ENCODE measurements at places on chromosomes 7 and 10.

- DNase-seq = no peak
Observed at GRCh38 chr10:120022357-120022756, 129.8 kb downstream of the SEC23IP start.

GRCh38 chr10:97689559-97690020 is 2.5 kb upstream of the AVPI1 start:
- no peak for DNase-seq

GRCh38 chr10:47450442-47450841 is 33.5 kb downstream of the ANXA8 start:
- no peak for DNase-seq

GRCh38 chr10:99775850-99776249 is 6.6 kb upstream of the ABCC2 start:
- no peak for DNase-seq

- DNase-seq = no peak
Observed at GRCh38 chr10:71278691-71279588, 40.1 kb upstream of the SLC29A3 start.

GRCh38 chr7:80635533-80635932 is 2.9 kb upstream of the CD36 start:
- DNase-seq = no peak

DNA sequence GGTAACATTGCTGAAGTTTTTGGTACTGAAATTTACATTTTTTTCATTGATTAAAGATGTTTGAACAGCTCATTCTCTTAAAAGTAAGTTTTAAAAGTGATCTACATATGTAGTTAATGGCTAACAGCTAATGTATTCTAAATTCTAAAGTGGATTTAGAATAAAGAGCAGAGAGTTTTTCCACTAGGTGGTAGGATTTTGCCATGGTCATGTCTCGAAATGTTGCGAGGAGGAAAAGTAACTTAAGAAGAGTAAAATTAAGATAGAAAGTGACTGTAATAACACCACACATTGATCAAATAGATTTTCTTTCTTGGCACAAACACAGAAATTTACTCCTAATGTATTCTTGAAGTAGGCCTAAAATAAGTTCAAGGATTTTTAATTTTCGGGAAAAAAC is 19.8 kb downstream of the LSMEM1 start:
- DNase-seq = no peak

DNA sequence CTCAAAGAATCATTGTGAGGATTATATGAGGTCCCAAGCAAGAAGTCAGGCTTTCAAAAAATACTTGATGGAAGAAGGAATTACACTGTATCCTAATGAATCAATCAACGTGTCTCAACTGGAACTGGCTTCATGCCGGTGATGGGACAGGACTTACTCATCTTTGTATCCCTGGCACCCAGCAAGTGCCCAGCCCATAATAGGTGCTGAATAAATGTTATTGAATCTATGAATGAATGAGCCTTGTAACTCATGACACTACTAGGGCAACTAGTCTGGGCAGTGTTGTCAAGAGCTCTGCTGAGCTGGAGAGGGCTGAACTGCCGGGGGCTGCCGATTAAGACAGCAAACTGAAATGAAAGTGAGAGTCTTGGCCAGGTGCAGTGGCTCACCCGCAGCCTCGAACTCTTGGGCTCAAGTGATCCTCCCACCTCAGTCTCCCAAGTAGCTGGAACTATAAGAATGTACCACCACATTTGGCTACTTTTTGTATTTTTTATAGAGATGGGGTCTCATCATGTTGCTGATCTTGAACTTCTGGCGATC is 87.2 kb upstream of the KIF5B start:
- no peak for DNase-seq

GRCh38 chr7:140475747-140476333 is 3.5 kb downstream of the MKRN1 start:
- no peak for DNase-seq

DNA sequence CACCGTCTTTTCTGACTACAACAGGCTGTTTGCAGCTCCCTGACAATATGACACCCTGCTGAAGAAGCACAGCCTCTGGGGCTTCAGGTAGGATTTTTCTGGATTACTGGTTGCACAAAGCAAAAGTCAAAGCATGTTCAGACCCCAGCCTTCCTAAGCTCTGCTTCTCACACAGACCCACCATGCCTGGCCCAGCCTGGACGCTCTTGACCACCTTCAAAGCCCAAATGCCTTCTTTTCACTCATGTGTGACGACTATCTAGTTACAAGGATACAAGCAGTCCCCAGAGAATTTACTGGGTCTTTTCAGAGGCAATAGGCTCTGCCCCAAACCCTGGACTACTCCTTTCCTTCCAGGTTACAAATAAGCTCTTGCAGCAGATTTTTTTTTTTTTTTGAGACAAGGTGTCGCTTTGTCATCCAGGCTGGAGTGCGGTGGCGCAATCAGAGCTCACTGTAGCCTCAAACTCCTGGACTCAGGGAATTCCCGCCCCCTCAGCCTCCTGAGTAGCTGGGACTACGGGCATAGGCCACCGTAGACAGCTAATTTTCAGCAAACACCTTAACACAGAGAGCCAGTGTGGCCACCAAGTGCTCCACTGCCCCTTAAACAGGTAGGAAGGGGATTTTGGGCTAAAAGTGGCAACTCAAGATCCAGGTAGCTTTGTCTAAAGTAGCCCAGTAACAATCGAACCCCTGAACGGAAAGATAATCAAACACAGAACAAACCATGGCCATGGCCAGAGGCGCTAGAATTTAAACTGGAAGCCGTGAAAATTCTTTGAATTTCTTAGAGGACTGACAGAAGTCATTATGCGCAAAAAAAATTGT is 16.2 kb downstream of the SVIL start:
- no peak for DNase-seq

DNA sequence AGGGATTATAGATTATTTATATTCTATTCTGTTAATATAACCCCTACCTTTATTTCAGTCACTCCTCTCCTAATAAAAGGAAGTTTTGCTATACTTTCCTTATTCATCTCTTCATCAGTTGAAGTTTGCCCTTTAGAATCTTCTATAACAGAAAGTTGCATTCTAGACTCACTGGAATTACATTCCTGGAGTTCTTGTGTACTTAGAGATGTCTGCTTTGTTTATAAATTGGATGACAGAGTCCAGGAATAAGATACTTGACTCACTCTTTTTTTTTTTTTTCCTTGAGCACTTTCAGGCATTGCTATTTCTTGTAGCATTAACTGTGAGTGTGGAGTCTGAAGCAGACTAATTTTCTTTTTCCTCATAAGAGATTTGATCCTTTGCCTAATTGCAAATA is 640.8 kb downstream of the XPNPEP1 start:
- no peak for DNase-seq

DNA sequence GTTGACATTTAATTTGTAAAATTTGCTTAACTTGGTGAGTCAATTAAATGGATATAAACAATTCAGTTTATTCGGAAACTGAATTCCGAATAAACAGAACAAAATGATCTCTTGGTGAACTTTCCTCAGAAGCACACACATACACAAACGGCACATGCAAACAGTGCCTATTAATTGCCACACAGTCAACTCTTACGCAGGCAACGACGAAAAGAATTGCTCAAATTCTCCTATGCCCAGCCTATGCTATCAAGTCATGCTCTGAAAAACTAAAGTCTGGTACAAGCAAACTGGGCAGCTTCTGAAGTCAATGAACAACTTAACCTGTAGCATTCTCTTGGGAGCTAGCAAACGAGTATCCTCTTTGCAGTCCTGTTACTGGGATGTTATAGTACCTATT is 38.8 kb upstream of the ASL start:
- no peak for DNase-seq

GRCh38 chr10:104639590-104640338 is 1.3 kb upstream of the SORCS3 start:
- no peak for DNase-seq

DNA sequence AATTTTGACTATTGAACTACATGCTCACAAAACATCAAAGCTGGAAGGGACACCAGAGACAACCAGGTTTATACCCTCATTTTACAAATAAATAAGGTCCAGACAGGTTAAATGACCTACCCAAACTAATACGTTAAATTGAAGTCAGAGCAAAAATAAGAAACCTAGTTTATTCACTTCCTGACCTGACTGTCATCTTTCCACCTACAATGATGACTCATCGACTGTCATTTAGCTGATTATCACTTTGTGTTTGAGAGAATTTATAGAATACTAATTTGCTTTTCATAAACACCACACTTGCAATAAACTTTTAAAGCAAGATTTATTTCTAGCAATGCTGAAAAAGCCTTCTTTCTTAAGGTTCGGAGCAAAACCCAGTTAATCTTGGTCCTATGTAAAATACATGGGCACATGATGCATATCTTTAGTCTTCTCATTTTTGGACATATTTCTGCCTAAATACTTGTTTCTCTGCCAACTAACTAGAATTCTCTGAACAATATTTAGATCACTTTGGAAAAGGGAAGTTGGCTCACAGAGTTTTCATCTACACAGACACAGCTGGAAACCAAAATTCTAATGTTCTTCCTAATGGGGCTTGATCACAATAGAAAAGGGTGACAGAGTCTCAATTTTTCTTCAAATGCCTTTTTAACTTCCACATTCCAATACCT is 16.7 kb upstream of the LRRN3 start:
- no peak for DNase-seq

DNA sequence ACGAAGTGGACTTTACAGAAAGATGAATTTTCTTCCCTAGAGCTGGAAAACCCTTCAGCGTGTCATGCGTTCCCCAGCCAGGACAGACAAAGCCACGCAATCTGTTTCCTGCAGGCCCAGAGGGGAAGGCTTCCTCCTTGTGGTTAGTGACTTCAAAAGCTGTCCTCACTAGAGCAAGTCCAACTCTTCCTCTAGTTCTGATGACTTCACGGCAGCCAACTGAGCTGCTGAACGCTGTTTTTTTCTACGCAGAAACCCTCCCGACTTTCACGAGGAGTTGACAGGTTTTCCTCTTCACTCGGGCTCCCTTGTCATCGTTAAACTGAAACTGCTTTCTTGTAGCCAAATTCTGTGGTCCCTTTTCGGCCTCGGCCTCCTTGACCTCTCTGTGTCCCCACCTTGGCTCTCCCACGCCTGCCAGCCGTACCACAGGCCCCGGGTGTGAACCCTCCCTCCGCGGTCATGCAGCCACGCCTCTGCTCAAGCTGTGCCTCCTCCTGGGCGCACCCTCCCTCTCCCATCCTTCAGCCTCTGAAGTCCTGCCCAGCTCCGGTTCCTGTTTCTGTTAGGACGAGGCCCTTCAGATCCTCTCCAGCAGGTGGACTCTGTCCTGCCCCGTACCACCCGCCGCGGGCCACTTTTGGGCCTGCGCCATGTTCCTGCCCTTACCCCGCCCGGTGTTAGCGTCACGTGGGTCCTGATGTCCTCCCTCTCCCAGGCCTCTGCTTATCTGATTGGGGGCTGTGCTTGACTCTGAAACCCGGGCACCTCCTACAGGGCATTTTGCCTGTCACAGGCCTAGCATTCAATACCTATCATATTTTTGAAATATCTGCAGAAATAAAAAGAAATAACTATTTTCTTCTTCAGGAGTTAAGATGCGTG is 39.3 kb downstream of the CUX1 start:
- no peak for DNase-seq

- no peak for DNase-seq
Observed at GRCh38 chr10:123655751-123656150, 10.4 kb upstream of the GPR26 start.

GRCh38 chr10:18293536-18294510 is 153.6 kb downstream of the CACNB2 start:
- DNase-seq = no peak

DNA sequence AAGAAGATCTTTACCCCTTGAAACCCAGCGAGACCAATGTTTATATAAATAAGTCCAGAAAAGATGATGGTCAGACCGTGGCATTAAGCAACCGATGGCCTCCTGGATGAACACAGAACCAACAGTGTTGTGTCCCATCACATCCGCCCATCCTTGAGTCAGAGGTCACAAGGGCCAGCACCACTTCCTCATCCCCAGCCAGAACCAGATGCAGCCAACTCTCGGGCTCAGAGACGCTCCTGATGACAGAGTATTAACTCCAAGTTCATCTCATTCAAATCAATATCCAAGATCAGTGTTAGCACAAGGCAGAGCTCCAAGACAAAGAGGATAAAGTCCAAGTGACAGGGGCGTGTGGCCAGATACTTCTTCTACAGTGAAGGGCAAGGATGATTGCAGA is 63.5 kb downstream of the FAM53B start:
- DNase-seq = no peak

- no peak for DNase-seq
Observed at GRCh38 chr10:22704942-22705341, 9.4 kb downstream of the PIP4K2A start.

DNA sequence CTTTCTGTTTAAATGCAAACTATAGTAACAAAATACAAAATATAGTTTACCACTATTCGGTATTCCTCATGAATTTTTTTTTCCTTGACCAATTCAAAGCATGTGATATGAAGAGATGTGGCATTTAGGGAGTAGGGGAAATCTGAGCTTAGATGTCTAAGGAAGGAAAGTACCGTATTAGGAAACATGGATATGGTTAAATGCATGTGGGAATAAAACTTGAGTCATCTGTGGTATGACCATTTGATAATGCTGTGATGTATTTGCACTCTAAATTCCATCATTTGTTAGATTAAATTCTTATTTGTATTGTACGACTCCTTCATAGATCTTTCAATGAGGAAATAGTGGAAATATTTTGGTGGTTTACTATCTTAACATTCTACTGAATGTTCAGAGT is 19.7 kb downstream of the AHR start:
- DNase-seq = no peak

- DNase-seq = no peak
Observed at GRCh38 chr10:131772441-131772840, 128.4 kb upstream of the PPP2R2D start.

DNA sequence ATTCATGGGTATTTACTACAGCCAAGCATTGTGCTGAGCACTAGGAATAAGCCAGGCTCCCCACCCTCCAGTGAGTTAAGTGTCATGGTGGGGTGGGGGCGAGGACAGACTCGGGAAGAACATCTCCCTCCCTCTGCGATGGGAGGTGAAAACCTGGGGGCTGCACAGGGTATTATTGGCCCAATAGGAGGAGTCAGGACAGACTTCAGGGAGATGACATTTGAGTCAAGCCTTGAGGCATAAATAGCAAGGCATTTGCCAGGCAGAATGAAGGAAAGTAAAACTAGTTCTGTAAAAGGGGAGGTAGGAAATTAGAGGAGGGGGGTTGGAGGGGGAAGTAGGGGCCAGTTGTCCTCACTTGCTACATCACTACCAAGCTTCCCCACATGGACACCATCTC is 18.9 kb downstream of the NKX2-3 start:
- DNase-seq = no peak
